ENCODE measurements at places on chromosomes 13 and 19.

DNA sequence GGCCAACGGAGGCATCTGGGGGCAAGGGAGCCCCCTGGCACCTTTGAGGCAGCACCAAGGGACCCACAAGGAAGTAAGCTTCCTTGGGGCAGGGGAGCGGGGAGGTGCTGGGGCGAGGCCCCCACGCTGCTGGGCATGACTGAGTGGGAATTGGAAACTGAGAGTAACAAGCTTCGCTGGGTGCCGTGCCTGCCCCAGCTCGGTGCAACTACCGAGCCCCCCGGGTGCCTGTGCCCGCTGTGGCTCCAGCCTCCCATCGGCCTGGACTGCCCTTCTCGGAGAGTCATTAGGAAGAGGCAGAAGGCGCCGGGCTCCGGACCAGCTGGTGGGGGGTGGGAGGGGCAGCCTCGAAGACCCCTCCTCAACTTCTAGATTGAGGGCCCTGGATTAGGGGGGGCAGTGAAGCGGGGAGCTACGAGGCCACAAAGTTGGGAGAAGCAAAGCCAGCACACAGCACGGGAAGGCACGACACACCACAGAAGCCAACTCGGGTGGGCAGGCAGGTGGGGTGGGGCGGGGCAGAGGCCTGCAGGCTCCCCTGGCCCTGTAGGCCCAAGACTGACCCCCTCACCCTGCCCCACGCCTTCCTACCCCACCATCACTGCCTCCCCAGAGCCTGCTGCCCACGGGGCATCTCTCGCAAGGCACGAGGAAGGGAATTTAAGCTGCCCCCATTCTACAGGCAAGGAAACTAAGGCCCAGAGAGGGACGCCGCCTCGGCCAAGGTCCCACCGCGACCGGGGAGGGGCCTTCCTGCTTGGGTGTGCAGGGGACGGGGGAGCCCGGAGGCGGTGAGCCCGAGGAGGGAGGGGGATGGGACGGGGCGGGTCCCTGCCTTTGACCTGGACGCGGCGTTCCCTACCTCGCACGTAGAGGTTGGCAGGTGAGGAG is 83.2 kb downstream of the PTPRS start:
- DNase-seq, result no peak

DNA sequence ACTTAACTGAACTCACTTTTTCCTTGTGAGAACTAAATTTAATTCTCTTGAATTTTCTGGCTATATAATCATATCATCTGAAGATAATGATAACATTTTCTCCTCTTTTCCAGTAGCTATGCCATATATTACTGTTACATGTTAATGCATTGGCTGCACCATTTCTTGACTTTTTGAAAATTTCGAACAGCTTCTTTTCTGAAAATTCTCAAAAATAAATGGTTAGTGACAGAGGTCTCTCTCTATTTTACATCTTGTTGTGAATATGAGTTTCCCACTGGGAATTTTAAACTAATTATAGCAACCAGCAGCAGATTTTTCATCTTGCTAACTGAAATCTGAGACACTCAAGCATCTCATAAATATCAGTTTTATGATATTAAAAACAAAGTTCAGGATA is 30.6 kb downstream of the MBNL2 start:
- DNase-seq, result no peak

GRCh38 chr13:89113744-89114143 is 1442.6 kb downstream of the SLITRK5 start:
- DNase-seq, result no peak

DNA sequence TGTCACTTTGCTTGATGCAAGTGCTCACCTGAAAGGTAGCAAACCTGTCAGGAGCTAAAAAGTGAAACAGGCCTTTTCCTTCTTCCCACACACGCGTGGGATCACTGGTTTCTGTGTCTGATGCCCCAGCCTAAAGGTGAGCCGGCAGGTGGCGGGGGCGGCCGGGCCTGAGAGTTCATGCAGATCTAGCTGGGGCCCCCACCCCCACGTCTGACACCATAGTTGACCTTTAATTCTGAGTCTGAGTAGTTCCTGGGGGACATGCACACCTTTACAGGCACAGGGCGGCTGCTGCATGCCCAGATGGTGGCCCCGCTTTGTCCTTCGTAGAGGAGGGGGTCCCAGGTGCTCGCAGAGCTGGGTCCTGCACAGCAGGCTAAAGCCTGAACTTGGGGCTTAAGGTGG is 345.3 kb downstream of the TEX29 start:
- DNase-seq, result no peak

- no peak for DNase-seq
Observed at GRCh38 chr19:29529646-29530539, 4.1 kb downstream of the VSTM2B start.

- DNase-seq, result no peak
Observed at GRCh38 chr13:100214886-100215285, 126.0 kb downstream of the PCCA start.

GRCh38 chr19:17294051-17294891 is 9.0 kb downstream of the ABHD8 start:
- peak; percentile 77 for DNase-seq

- peak; percentile 28 for DNase-seq
Observed at GRCh38 chr13:103030776-103031175, 35.4 kb downstream of the SLC10A2 start.

- no peak for DNase-seq
Observed at GRCh38 chr19:54422136-54422535, 6.9 kb downstream of the TTYH1 start.

- DNase-seq, result no peak
Observed at GRCh38 chr13:22726726-22727125, 454.1 kb upstream of the SGCG start.

- DNase-seq, result peak; percentile 80
Observed at GRCh38 chr19:33280351-33280921, 21.9 kb downstream of the CEBPA start.

DNA sequence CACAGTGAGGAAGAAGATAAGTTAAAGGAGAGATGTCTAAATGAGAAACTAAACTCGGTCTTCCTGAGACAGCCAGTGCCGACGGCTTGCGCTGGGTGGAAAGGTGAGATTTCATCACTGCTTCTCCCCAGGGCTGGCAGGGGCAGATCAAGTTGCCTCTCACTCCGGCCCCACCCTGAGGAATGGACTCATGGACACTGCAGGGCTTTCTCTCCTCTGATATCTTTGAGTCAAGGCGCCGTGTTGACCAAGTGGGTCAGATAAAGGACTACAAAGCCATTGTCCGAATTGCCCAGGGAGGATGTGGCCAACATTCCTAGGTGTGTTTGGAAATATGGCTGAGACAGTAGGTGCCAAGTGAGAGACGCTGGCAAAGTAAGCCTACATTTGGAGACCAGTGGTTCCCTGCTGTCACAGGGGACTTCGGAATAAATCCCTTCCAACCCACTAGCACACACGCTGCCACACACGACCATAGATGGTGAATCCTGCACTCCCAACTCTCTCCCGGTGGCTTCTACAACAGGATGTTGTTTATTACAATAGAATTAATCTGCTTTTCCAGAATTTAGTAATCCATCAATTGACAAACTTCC is 156.5 kb upstream of the TSC22D1 start:
- no peak for DNase-seq

DNA sequence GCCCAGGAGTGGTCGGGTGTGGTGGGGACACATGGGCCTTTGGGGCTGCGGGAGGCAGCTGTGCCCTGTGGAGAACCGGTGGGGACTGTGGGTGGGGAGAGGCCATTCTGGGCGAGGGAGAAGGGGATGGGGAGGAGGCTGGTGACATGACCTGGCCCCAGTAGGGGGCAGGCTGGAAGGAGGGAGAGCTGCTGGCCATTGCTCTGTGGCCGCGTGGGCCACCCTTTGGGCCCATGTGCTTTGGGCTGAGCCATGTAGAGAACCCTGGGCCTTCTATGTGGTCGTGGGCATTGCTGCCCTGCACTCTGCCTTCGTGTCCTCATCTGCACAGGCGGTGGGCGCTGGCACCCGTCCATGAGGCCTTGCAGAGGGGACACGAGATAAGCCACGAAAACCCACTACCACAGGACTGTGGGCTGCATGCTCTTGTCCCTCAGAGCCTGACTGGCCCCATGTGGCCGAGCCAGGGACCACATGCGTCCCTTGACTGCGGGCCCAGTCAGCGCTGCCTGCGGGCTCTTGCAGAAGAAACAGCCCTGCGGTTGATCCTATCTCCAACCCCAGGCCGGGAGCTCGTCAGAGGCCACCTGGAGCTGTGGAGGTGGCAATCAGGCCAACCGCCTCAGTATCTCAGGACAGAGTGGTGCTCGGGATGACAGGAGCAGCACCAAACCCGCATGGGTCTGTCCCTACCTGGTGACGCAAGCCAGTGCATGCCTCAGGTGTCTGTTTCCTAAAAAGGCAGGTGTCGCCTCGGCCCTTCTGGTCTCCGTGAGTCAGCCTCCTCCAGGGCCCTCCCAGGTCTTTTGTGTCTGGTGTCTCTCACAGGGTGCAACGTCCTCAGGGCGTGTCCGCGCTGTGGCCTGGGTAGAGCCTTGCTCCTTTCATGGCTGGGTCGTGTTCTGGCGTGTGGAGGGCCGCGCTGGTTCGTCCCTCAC is 14.3 kb downstream of the FZR1 start:
- DNase-seq, result no peak

- no peak for DNase-seq
Observed at GRCh38 chr13:45670189-45670885, 31.8 kb upstream of the CBY2 start.

- DNase-seq, result peak; percentile 59
Observed at GRCh38 chr13:112859817-112860190, 109.2 kb upstream of the MCF2L start.

- no peak for DNase-seq
Observed at GRCh38 chr13:63567031-63567430, 2151.4 kb upstream of the PCDH20 start.

GRCh38 chr13:106688940-106689339 is 121.0 kb upstream of the ARGLU1 start:
- no peak for DNase-seq
